ENCODE measurements at places on chromosomes 2 and 18. TPM values are rescaled to one million over a fixed set of nuclear protein-coding genes. Genes with fewer than 3 reads are reported as not detected.

DNA sequence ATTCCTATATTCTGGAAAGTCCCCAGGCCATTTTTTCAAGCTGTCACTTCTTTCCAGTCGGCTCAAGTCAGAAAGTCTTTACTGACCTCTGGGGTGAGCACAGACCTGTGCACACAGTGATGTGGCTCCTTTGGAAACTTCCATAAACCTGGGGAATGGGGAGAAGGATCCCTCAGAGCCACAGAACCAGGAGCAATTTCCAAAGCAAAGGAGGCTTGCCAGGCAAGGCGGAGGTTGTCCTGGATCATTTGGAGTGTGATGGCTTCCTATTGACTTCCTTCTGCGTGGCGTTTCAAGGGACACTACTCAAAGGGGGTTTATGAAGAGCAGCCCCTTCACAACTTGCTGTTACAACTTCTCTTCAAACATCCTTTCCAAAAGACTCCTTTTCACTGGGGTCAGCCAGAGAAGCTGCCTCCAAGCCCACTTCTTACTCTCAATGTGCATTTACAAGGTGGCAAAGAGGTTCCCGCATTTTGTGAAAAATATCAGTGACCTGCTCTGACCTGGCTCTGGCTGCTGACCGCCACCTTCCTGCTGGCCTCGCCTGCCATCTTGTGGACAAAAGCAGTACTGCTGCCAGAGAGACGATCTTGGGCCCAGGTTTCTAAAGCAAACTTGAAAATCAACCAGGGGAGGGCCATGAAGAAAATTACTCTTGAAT is 18.2 kb upstream of the TMEM247 start:
- H3K27me3 ChIP-seq, result peaks cover 2% of the 10 kb centered on the region
- H3K4me1 ChIP-seq, result peaks cover 9% of the 10 kb centered on the region
- H3K36me3 ChIP-seq, result no peaks in the 10 kb centered on the region

Gene AGAP1
- total RNA-seq, result 54.7 TPM

GRCh38 chr2:41241325-41242000 is 789.6 kb upstream of the SLC8A1 start:
- H3K27me3 ChIP-seq, result no peaks in the 10 kb centered on the region
- no peak for DNase-seq
- no peak overlapping the region for H3K4me3 ChIP-seq
- no peaks in the 10 kb centered on the region for H3K36me3 ChIP-seq
- H3K27ac ChIP-seq, result no peak overlapping the region

Gene KLHL29
- total RNA-seq, result 7.3 TPM

Gene CXCR1
- not detected for total RNA-seq
